ENCODE measurements at places on chromosomes 12 and 14.

DNA sequence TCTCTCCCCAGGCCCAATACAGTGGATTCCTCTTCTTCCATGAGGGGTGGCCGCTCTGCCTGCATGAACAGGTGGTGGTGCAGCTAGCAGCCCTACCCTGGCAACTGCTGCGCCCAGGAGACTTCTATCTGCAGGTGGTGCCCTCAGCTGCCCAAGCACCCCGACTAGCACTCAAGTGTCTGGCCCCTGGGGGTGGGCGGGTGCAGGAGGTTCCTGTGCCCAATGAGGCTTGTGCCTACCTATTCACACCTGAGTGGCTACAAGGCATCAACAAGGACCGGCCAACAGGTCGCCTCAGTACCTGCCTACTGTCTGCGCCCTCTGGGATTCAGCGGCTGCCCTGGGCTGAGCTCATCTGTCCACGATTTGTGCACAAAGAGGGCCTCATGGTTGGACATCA is 3.8 kb downstream of the ARHGEF40 start:
- DNase-seq: no peak
- H3K27me3 ChIP-seq: no peaks in the 10 kb centered on the region
- no peak overlapping the region for H3K27ac ChIP-seq
- H3K4me1 ChIP-seq: peaks cover 4% of the 10 kb centered on the region

- no peaks in the 10 kb centered on the region for H3K4me1 ChIP-seq
- no peak for DNase-seq
- no peak overlapping the region for H3K27ac ChIP-seq
- no peak overlapping the region for H3K4me3 ChIP-seq
- no peaks in the 10 kb centered on the region for H3K36me3 ChIP-seq
- no peaks in the 10 kb centered on the region for H3K27me3 ChIP-seq
Measured at GRCh38 chr12:82605115-82605514, 81.6 kb upstream of the TMTC2 start.

- no peak overlapping the region for H3K4me3 ChIP-seq
- H3K27me3 ChIP-seq: no peaks in the 10 kb centered on the region
- H3K4me1 ChIP-seq: no peaks in the 10 kb centered on the region
- peak; percentile 84 for DNase-seq
- no peak overlapping the region for H3K27ac ChIP-seq
Measured at GRCh38 chr14:26163761-26164160, 434.1 kb downstream of the NOVA1 start.

GRCh38 chr14:23183479-23183878 is at the start of gene SLC7A8:
Gene SLC7A8, minus strand, starts transcription at chr14:23183660. Its CDS starts 746 bp downstream, at chr14:23182914.
- H3K4me3 ChIP-seq: peak within 1 kb of the TSS; percentile 80
- peaks cover 6% of the 10 kb centered on the region for H3K4me1 ChIP-seq
- peak; percentile 72 for DNase-seq
- H3K36me3 ChIP-seq: no peaks in the 10 kb centered on the region
- H3K27ac ChIP-seq: no peak within 1 kb of the TSS
- H3K27me3 ChIP-seq: no peaks in the 10 kb centered on the region

GRCh38 chr14:79383475-79383874 is 827.8 kb downstream of the DIO2 start:
- no peaks in the 10 kb centered on the region for H3K4me1 ChIP-seq
- H3K27me3 ChIP-seq: no peaks in the 10 kb centered on the region
- no peak for DNase-seq
- H3K36me3 ChIP-seq: no peaks in the 10 kb centered on the region

DNA sequence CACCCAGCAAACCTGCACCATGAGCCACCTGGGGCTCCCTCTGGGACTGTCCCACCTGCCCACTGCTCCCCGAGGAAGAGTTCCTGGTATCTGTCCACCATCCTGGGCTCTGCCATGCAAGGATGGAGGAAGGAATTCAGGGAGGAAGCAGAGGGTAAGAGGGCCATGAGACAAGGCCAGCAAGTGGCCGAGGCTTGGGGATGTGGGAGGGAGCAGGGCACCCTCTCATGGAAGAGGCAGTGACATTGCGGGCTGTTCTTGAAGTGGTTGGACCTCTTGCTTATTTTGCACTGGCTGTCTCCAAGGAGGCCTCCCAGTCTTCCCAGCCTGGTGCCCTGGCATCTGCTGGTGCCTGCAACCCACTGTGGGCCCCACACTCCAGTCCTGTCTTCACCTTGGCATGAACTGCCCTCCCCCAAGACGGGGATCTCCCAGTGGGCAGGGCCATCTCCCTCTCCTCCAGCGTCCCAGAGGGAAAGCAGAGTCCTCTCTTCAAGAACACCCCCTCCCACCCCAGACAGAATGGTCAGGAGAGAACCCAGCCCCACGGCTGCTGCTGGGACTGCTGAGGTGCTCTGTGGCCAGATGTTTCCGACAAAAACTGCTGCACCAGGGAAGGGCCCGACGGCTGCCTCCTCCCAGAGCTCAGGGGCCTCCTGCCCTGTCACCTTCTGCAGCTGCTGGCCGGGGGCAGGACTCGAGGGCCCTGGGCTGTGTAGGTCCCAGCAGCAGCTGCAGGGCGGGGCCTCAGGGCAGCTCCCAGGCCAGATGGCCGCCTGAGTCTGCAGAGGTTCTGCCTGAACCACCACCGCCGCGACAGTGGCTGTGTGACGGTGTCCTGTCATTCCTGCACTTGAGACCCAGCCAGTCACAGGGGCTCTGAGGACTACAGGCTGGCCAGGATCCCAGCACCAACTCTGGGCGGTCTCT is 1.8 kb upstream of the AKT1 start:
- H3K4me3 ChIP-seq: no peak overlapping the region
- no peak overlapping the region for H3K27ac ChIP-seq
- peak; percentile 63 for DNase-seq
- peaks cover 7% of the 10 kb centered on the region for H3K27me3 ChIP-seq
- no peaks in the 10 kb centered on the region for H3K36me3 ChIP-seq

DNA sequence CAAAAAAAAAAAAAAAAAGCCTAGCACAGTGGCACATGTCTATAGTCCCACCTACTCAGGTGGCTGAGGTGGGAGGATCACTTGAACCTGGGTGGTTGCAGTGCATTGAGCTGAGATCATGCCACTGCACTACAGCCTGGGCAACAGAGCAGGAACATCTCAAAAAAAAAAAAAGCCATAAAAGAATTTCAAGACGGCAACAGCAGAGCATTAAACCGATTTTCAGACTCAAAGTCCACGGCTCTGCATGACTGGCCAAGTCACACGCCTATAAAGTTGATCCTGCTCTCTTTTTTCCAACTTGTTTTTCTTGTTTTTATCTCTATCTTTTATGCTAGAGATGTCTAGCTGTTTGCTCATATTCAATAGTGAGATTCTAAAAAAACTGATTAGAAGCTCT is 45.3 kb downstream of the FBXO34 start:
- H3K27ac ChIP-seq: no peak overlapping the region
- no peaks in the 10 kb centered on the region for H3K4me1 ChIP-seq
- DNase-seq: no peak
- H3K27me3 ChIP-seq: no peaks in the 10 kb centered on the region
- H3K36me3 ChIP-seq: peaks cover 1% of the 10 kb centered on the region

All from mesendoderm (in vitro differentiated cells).